ENCODE measurements at places on chromosomes 5 and 9.
A peak's percentile ranks its signal among the peaks of the same experiment; 100 is the strongest.

- DNase-seq, result peak; percentile 6
These were observed 24.5 kb downstream of the IGIP start for GRCh38 chr5:140150201-140150600.

- no peak for DNase-seq
These were observed 22.2 kb upstream of the ERAP2 start for GRCh38 chr5:96854067-96854466.

- DNase-seq, result no peak
These were observed 5.0 kb upstream of the MED10 start for GRCh38 chr5:6383376-6383775.

DNA sequence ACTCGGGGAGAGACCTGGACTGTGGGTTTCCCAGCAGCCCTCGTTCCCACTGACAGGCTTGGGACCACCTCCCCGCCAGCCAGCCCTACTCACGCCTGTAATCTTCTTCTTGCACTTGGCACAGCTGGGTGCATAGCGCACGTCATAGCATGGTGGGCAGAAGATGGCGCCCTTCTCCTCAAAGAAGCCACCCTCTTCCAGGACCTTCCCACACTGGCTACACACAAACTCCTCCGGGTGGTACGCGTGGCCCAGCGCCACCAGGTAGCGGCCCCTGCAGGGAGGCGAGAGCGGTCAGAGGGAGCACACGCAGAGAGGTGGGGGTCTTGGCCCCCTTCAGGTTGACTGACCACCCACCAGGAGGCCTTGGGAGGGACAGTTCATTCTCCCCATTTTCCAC lies 9.4 kb downstream of the PDLIM7 start:
- no peak for DNase-seq

GRCh38 chr9:88174324-88174723 lies 36.0 kb upstream of the SPATA31C2 start:
- DNase-seq, result no peak

DNA sequence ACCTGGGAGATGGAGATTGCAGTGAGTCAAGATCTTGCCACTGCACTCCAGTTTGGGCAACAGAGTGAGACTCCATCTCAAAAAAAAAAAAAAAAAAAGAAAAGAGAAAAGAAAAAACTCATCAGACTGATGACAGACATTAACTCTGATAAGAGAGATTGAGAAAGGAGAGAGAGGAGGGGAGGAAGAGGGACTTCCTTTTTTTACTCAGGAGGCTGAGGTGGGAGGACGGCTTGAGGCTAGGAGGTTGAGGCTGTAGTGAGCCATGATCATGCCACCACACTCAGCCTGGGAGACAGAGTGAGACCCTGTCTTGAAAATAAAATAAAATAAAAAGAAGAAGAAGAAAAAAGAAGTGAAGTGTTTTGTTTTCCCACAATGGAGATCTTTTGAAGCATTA lies 9.7 kb upstream of the MSMP start:
- no peak for DNase-seq

DNA sequence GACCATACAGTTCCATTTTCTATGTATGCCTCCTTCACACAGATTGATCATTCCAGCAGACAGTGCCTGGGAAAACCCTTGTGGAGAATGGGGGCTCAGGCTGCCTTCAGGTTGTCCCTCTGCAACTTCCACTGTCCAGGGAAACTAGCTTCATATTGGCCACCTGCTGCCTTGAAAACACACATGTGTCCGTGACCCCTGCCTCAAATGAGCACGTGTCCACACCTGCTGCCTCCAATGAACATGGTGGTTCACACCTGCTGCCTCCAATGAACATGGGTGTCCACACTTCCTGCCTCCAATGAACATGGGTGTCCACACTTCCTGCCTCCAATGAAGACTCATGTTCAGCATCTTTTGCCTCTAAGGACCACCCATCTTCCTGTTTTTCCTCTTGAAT lies 185.4 kb upstream of the ADCY2 start:
- DNase-seq, result no peak

Data from NCI-H524 treated with DMSO at 0.1 percent for 48 hours (cell line).